GM12878 (cell line): ENCODE measurements at places on chromosomes 5 and 9. TPM values are rescaled to one million over a fixed set of nuclear protein-coding genes. Genes with fewer than 3 reads are reported as not detected.

DNA sequence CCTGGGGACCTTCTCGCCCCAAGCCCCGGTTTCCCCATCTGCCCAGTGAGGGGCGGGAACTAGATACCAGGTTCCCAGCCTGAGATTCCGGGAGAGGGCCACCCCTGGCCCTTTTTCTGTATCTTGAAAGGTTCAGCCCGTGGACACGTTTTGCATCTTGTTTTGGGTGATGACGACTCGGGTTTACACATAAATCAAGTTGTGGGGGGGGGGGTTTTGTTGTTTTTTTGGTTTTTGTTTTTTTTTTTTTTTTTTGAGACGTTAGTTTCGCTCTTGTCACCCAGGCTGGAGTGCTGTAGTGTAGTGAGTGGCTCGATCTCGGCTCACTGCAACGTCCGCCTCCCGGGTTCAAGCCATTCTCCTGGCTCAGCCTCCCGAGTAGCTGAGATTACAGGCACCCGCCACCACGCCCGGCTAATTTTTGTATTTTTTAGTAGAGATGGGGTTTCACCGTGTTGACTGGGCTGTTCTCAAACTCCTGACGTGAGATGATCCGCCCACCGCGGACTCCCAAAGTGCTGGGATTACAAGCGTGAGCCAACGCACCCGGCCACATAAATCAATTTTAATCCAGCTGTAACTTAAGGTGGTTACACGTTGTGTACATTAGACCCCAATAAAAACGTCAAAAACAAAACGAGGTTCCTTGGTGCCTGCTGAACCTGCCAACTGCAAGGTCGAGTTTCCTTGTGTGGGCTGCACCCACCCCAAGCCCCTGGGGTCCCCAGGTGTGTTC is 1.1 kb upstream of the BRD3 start:
- DNase-seq = no peak

GRCh38 chr9:26271495-26272122 is 593.4 kb upstream of the TUSC1 start:
- DNase-seq = no peak

DNA sequence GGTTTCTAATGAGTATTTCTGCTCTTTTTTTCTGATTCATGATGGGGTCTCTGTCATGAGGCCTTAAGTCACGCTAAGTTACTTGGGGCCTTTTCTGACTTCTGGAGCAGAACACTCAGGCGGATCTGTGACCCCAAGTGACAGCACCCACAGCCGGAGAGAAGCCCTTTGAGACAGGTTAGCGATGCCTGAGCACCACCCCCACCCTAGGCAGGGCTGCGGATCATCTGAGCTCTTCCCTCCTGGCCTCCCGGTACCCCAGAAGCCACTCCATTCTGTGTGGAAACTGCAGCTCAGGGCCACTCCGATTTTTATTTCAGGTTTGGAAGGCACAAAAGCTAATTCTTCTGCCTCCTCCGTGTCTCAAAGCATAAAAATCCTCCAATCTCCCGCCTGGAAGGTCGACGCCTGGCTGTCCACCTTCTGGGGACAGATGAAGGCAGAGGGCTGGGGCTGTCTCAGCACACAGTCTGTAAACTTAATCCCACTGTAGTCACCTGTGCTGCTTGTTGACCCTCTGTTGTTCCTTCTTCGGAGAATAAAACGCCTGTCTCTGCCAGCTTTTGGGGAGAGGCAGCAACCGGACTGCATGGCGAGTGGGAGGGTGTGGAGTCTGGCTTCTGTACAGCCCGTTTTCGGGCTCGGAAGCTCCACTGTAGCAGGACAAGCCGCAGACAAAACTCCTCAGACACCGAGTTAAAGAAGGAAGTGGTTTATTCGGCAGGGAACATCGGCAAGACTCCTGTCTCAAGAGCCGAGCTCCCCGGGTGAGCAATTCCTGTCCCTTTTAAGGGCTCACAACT is 88.8 kb downstream of the SPRY4 start:
- no peak for DNase-seq

GRCh38 chr5:165521816-165522610 is 2016.6 kb downstream of the MAT2B start:
- no peak for DNase-seq

DNA sequence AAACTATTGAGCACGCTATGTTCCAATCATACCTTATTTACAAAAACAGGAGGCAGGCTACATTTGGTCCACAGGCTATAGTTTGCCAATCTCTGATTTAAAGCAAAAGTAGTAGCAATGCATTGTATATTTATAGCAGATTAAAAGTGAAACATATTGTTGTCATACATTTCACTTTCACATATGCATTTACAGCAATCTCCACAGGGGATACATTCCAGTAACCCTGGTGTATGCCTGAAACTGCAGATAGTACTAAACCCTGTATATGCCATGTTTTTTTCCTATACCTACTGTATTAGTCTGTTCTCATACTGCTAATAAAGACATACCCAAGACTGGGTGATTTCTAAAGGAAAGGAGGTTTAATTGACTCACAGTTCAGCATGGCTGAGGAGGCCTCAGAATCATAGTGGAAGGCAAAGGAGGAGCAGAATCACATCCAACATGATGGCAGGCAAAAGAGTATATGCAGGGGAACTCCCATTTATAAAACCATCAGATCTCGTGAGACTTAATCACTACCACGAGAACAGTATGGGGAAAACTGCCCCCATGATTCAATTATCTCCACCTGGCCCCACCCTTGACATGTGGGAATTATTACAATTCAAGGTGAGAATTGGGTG is 5.9 kb upstream of the CSF1R start:
- DNase-seq = no peak

Gene CD274
- total RNA-seq = 23.5 and 26.6 TPM in 2 replicates
